Pons (tissue), 1 donor: ENCODE measurements at places on chromosomes 3 and 15.
A peak's percentile ranks its signal among the peaks of the same experiment; 100 is the strongest.

- DNase-seq = no peak
Measured at GRCh38 chr3:133805384-133805701, 272 bp upstream of the SRPRB start.

DNA sequence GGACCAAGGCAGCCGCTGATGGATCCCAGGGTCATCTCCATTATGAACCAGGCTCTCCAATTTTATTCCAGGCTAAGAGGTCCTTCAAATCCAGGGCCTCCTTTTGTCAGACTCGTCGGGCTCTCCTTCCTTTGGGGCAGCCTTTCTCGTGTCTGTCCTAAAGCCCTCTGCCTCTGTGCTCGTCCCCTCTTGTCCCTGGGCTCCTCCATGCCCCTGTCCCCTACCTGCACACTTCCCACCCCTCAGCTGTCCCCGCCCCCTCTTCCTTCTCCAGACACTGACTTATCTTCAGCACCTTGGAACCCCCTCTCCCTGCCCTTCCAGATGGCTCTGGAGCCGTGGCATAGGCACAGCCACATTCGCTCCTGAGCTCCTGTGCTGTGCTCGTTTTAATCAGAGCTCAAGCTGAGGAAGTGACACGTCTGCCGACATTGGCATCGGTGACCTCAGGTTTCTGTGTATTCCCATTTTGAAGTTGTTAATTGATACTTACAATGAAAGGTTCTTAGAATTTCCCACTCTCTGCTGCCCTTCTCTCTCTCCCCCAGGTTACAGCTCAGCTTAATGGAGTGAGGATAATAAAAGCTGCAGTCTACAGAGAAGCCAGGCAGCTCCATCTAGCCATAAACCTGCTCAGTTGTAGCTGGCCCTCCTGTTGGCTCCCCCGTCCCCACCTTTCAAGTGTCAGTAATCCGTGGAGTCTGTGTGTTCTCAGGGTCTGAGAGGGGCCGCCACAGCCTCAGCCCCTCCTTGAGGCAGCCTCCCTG lies 51.1 kb upstream of the SEC22A start:
- DNase-seq = no peak

GRCh38 chr3:31968927-31969418 lies 12.1 kb downstream of the OSBPL10 start:
- no peak for DNase-seq

DNA sequence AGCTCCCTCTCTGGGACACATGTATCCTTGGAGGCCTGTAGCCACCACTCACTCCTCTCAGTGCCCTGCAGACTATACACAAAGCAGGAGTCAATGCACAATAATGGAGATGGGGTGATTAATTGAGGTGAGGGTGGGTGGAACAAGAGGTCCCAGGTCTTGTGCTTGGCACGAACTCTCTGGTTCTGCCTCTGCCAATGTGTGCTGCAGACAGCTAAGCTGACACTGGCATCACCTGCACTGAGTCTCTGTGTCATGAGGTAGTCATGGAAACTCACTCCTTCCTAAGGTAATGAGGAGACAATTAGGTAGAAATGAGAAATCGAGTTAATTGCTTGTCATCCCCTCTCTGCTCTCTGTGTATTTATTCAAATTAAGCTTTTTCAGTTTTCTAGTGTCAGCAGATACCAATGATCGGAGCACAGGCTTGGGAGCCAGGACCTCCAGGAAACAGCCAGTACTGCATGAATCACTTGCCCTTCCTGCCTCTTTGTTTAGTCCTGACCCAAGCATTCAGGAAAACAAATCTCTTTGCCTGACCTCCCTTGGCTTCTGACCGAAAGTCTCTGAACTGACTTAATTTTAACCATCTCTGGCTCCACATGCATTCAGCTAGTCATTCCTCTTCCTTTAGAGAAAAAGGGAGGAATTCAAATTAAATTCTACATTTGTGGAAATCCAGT lies 56.7 kb downstream of the DRD3 start:
- peak; percentile 28 for DNase-seq

- no peak for DNase-seq
Measured at GRCh38 chr3:197713477-197713822, 23.3 kb downstream of the RUBCN start.

GRCh38 chr15:95259965-95260364 lies 1028.6 kb downstream of the MCTP2 start:
- DNase-seq = no peak

DNA sequence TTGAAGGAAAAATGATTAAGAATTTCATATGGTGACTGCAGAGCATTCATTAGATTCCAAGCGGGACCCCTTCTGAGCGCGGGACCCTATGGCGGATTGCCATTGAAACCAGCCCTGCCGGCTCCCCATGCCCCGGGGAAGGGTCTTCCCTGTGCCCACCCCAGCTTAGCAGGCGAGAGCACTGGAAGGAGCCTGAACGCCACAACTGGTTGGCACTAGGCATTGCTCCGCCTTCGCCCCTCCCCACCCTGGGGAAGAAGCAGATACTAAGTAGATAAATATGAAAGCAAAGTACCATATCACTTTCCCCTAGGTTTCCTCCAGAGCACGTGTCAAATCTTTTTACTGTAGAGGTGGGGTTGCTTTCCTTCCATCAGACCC lies 70.7 kb downstream of the CYP19A1 start:
- peak; percentile 15 for DNase-seq

GRCh38 chr3:109930582-109930981 lies 593.2 kb upstream of the DPPA4 start:
- no peak for DNase-seq

- no peak for DNase-seq
Measured at GRCh38 chr3:132777171-132777570, 55.0 kb upstream of the NPHP3 start.

DNA sequence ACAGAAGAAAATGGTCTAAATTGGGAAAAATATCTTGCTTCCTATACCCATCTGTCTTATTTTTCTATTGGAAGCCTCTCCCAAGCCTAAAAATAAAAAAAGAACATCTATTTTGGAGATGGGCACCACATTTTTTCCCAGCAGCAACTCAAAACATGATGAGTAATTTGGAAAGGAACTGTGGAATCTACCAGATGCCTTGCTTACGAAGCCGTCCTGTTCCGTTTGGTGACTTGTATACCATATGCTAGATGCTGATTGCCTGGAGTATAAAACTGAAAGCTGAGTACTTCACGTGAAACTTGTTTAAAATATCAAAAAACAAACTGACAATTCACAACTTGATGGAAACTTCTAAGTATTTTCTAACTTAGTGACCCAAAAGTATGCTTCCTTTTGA lies 491.0 kb downstream of the ROBO2 start:
- DNase-seq = peak; percentile 9

GRCh38 chr15:100191161-100191560 lies 150.6 kb downstream of the ADAMTS17 start:
- no peak for DNase-seq

DNA sequence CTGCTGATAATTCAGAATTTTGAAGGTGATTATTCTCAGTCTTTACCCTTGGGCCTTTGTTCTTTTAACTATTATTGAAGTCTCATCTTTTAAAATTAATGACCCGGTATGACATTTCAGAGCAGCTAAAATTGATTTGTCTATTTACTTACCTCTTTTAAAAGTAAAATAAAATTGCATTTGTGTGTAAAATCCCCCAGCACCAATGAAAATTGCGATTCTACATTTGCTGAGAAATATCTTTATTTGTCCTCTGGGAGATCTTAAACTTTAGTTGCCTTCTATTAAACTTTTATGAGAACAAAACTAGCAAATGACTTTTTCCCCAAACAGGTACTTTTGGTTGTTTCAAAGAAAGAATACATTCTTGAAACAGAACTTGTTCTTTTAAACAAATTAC lies 7.5 kb upstream of the IL5RA start:
- DNase-seq = no peak

- DNase-seq = peak; percentile 90
Measured at GRCh38 chr3:87082796-87083440, 92.0 kb upstream of the VGLL3 start.
